ENCODE measurements at places on chromosomes 4 and X. TPM values are rescaled to one million over a fixed set of nuclear protein-coding genes. Genes with fewer than 3 reads are reported as not detected.

The USP17L10 gene
- not detected for polyA plus RNA-seq

DNA sequence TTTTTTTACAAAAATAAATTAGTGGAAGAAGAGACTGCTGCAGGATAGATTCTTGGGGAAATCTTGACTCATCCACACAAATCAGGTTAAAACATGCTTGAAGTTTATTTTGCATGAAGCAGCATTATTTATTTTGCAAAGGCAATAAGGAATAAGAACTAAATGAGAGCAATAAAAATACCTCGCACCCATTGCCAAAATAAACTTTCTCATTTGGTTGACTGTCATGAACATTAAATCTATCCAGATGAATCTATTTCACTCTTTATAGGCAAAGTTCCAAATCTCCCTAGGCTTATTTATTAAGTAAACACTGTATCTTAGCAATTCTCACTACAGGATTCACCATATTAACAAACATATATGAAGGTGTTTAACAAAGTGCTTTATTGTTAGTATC, 58.9 kb downstream of the HOPX start:
- no peak for DNase-seq

GRCh38 chr4:13633671-13634070, 6.1 kb upstream of the BOD1L1 start:
- no peak for DNase-seq

DNA sequence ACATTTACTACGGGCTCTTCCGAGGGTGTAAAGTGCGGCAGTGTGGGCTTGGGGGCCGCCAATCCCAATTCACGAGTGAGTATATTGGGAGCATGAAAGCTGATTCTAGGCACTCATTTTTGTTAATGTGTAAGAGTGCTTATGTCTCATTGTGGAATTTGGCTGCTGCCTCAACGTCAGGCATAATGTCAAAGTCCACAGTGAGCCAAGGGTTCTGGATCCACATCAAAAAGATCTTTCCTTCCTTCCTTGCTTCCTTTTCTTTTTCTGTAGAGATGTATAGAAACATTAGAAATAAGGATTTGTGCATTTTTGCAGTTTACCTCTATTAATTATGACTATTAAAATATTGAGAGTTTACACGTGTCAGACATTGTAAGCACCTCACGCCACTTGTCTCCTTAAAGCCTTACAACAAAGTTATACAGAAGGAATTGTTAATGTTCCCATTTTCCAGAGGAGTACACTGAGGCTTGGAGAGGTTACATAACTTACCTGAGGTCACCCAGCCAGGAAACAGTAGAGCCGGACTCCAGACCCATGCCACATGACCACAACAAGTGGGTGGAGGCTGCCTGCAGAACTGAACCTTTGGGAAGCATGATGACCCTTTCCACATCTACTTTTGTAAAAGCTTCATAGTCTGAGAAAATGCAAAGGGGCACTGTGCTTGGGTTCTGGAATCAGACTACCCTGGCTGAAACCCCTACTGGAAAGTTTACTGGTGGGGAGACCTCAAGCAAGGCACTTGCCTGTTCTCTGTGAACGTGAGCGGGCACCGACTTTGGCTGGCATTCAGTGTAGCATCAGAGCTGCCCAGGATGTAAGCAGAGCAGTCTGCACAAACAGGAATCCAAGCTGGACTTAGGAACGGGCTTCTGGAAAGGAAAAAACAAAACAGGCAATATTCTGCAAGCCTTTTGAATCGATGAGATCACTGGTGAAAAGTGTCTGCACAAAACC, 761 bp downstream of the CLRN2 start:
- no peak for DNase-seq

GRCh38 chrX:104972737-104973136, 247.8 kb downstream of the TEX13A start:
- DNase-seq, result no peak

GRCh38 chrX:10062980-10063379, 93.8 kb upstream of the CLCN4 start:
- no peak for DNase-seq

The ARMCX2 gene
- polyA plus RNA-seq, result 0.94 TPM

DNA sequence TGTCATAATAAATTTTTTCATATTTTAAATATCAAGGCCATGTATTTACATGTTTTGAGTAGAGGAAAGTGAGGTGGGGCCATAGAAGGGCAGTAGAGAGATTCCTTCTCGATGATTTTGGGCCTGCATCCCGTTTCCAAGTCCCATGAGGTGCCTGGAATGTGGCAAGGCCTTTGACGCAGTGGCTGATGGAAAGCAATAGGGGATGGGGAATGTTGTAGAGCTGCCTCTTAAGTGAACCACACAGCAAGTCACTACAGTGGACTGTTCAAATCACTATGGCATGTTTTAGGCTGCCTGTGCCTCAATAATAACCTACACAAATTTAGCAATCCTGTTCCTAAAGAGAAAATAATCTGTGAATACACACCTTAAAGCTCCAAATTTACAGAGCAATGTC, 48.3 kb downstream of the ANXA5 start:
- no peak for DNase-seq

DNA sequence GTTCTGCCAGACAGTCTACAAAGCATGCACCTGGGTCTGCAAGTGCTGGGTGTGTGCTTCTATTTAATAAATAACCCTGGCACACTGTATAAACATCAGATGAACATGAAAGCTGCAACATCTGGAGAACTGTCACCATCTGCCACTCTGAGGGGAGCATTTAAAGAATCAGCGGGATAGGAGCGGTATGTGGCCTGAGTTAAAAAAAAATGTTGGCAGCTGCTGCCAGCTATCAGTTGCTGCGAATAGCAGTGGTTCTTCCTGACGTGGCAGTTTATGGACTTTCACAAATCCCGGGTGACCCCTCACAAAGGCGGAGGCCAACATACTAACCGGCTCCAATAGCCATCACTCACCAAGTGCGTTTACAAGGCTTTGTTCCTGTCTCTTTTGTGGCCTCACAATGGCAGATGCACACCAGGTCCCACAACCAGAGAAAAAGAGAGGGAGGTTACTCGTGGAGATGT, 95.1 kb downstream of the RASL11B start:
- no peak for DNase-seq

All from CD4-positive, CD25-positive, alpha-beta regulatory T cell (primary cell).